ENCODE measurements at places on chromosomes 12 and 14.

- DNase-seq, result peak; percentile 11
Observed at GRCh38 chr14:57066887-57067513, 201.7 kb downstream of the EXOC5 start.

GRCh38 chr12:71652656-71653055, 11.0 kb downstream of the ZFC3H1 start:
- no peak for DNase-seq

DNA sequence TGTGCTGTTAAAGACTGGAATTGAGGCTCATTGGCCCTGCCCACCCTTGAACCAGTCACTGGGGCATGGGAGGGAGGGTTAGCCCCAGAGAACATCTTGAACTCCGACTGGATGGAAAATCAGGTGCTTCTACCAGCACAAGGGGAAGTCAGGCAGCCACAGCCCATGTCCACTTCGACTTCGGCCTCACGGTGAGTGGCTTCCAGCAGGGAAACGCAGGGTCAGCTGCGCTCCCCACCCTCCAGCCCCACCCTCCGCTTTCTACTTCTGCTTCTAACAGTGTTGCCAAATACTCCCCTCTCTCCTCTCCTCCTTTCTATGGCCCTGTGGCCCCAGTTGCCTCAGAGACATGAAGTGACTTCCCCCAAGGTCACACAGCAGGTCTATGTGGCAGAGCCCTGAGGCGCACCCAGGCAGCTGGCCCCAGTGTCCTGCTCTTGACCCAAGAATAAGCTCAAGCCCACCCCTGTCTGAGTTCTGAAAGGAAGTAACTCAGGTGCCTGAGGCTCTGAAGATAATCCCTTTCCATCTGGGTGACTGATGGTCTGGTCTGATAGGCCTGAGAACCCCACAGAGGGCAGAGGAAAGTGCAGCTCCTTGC, 11.9 kb upstream of the SH2B3 start:
- DNase-seq, result no peak

GRCh38 chr12:33721561-33721960, 281.9 kb upstream of the SYT10 start:
- no peak for DNase-seq

GRCh38 chr14:99921425-99921824, 128.2 kb downstream of the EML1 start:
- no peak for DNase-seq

DNA sequence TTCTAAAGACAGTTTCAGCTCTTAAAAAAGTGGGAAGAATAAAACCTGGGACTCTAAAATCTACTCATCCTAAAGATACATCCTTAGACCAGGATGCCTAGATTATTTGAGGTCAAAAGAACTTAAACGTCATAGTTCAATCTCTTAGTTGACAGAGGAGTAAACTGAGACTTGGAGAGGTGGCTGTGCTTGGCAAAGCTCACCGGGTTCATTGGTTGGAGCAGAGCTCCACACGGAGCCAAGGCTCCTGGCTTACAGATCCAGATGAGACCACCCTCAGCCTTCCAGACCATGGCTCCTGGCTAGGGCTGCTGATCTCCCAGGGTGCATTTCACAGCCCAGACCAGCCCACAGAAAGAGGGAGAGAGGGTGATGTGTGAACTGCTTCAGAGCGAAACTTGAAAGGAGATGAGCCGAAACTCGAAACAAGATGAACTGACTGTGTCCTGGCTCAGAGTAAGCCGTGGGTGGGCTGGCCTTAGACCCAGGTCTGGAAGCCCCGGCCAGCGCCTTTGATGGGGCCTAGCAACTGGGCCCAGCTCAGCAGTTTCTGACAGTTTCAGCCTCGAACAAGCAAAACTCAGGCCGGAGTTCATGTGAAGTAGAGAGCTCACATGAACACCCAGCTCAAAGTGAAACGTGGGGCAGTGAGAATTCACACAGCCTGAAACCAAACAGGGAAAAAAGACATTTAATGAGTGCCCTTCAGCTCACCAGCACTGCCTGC, 1044.8 kb downstream of the BCL11B start:
- DNase-seq, result no peak
